ENCODE measurements at places on chromosomes 4 and X.

- no peak for DNase-seq
Measured at GRCh38 chr4:164700471-164700870, 53.5 kb upstream of the SMIM31 start.

DNA sequence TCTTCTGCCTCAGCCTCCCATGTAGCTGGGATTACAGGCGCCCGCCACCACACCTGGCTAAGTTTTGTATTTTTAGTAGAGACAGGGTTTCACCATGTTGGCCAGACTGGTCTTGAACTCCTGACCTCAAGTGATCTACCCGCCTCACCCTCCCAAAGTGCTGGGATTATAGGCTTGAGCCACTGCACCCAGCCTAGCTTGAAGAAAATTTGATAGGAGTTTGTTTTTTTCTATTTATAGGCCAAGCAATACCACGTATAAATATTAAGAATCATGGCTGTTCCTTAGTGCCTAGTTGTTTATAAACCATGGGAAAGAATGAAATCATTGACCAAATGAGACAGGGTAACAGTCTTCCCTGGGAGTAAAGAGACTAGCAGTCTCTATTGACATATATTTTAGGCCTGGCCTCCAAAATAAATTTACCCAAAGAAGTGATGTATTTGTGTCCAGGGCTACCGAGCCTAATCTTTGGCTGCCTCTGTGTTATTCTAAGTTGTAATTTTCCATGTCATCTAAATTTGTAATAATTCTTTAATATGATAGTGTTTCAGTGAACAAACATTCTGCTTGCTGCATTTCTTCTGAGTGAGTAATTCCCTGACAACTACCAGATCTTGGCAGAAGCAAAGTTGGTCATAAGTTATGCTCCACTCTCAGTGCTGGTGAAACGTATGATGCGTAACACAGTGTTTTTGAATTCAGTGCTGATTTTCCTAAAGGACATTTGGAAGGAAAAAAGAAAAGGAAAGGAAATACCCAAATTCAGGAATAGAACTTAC lies 10.3 kb downstream of the PKD2 start:
- DNase-seq: no peak

DNA sequence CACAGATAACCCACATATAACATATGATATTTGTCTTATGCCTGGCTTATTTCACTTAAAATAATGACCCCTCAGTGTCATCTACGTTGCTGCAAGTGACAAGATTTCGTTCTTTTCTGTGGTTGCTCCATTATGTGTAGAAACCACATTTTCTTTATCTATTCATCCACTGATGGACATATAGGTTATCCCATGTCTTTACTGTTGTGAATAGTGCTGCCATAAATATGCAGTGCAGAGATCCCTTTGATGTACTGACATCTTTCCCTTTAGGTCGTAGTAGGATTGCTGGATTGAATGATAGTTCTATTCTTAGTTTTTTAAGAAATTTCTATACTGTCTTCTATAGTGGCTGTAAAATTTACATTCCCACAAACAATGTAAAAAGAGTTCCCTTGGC lies 135.8 kb downstream of the TET2 start:
- no peak for DNase-seq

- DNase-seq: no peak
Measured at GRCh38 chr4:30402276-30402675, 317.9 kb upstream of the PCDH7 start.

DNA sequence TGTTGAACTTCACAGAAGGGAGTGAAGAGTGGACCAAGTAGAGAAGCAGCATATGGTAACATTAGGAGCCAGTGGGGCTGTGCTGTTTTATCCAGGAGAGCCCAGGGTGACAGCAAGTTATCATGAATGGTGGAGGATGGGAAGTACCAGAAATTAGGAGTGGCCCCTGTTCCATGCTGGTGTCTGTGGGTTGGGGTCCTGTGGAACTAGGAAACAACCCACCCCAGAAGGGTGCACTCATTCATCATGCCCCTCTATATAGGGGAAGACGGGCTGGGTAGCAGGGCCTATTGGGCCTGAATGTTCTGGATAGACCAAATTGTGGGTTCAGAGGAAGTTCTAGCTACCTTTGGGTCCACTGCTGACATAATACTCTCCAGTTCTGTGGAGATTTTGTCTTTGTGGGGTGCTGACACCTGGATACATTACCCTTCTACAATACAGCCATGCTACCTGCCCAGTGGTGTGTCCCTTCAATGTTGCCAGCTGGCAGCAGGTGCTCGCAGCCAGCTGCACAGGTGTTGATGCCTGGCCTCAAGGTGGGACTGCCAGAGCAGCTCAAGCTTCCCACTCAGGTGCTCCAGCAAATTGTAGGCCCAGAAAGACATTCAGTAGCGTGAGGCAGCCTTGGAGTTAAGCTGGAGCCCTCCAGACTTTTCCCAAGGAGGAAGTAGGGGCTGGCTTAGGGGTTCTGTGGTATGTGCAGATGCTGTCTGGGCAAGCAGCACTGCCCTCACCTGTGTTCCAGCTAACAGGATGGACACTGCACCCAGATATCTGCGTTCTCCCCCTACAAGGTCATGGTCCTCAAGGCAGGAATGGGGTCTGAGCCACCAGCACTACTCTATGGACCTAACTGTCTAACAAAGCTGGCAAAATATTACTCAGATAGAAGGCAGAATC lies 106.5 kb downstream of the NHSL2 start:
- DNase-seq: no peak

DNA sequence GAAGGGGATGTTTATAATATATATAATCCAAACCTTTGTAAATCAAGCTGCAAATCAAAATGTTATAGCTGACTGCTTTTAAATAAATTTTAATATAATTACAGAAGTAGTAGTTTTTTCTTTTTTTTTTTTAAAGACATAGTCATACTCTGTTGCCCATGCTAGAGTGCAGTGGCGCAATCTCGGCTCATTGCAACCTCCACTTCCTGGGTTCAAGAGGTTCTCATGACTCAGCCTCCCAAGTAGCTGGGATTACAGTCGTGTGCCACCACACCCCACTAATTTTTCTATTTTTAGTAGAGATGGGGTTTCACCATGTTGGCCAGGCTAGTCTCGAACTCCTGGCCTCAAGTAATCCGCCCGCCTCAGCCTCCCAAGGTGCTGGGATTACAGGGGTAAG lies 178.7 kb downstream of the FBXW7 start:
- DNase-seq: no peak

- no peak for DNase-seq
Measured at GRCh38 chr4:63728480-63729177, 680.6 kb downstream of the TECRL start.

GRCh38 chr4:76309939-76310550 lies 3.5 kb downstream of the STBD1 start:
- no peak for DNase-seq

DNA sequence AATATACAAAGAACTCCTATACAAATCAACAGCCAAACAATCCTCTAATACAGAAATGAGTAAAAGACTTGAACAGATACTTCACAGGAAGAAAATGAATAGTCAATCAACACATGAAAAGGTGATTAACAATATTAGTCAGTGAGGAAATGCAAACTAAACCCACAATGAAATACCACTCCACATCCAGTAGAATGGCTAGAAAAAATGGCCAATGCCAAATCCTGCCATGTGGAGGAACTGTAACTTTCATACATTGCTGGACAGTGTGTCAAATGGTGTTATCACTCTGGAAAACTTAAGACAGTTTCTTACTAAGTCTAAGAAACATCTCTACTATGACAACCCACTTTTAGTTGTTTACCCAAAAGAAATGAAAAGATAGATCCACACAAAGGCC lies 59.5 kb downstream of the NSG1 start:
- no peak for DNase-seq

DNA sequence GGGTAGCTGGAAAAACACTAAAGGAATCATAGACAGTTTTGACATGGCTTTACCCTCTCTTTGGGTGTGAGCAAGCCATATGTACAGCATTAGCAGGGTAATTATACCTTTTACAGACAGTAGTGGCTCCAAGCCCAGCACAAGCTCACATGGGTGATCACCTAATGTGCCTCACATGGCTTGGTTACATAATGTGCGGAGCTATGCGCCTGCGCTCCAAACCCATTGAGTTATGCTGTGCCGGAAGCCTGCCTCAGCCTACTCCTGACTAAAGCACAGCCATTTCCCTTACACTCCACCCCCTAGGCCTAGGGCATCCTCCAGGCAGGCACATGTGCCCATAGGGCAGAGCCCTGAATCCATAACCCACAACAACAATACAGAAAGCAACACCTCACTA lies 6.5 kb upstream of the TSPAN5 start:
- no peak for DNase-seq

- no peak for DNase-seq
Measured at GRCh38 chr4:24799544-24800324, 4.4 kb downstream of the SOD3 start.

GRCh38 chr4:21195682-21196081 lies 495.4 kb downstream of the PACRGL start:
- no peak for DNase-seq

GRCh38 chrX:53445977-53446376 lies 11.8 kb upstream of the HSD17B10 start:
- no peak for DNase-seq

DNA sequence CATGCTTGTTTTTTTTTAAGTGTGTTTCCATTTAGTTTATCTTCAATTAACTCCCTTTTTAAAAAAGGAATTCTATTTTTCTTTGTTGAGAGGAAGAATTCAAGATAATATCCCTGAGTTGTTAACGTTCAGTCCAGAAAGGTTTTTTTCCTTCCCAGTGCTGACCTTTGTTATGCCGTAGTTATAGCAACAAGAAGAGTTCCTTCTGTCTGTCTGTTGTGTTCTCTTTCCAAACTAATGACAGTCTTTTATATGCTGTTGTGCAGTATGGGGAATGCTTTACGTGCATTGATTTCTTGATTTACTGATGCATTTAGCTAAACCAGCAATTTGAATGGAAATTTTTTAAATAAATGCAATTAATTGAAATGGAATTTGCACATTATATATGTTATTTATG lies 6.6 kb upstream of the CXXC4 start:
- no peak for DNase-seq

- no peak for DNase-seq
Measured at GRCh38 chrX:15939737-15940136, 85.1 kb upstream of the AP1S2 start.

DNA sequence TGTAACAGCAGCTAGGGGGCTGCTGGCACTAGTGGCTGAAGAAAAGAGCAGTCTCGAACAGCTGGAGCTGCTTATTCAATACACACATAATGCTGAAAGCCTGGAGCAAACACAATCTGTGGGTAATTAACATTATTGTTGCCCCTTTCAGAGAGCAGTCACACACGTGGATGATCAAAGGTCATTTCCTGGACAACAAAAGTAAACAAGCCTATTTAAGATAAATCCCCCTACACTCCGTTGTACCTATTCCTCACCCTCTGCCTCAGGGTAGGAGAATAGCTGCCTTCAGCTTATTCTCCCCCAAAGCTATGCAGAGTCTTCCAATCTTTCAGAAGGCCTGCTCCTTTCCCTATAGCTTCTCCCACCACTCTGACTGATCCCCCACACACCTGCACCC lies 803.9 kb downstream of the C4orf33 start:
- no peak for DNase-seq

GRCh38 chrX:81263059-81263458 lies 61.2 kb downstream of the SH3BGRL start:
- no peak for DNase-seq

DNA sequence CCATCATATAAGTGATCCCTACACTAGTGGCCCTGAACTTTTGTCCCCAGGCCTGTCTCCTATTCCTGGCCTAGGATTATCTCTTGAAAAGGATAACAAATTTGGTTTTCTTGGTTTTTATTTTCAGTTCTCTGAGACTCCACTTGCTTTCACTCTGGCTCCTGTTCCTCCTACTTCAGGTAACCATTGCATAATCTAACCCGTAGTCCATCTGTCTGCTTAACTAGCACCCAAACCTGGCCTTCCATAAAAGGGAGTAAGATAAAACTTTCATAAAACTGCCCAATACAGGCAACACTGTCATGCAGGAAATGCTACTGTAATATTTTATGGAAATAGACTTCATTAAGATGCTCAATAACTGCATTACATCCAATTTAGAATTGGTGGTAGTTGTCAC lies 52.1 kb upstream of the RAP1GDS1 start:
- no peak for DNase-seq

- DNase-seq: no peak
Measured at GRCh38 chrX:104488811-104489210, 77.2 kb upstream of the IL1RAPL2 start.

- no peak for DNase-seq
Measured at GRCh38 chr4:54541426-54542118, 116.2 kb upstream of the KIT start.

DNA sequence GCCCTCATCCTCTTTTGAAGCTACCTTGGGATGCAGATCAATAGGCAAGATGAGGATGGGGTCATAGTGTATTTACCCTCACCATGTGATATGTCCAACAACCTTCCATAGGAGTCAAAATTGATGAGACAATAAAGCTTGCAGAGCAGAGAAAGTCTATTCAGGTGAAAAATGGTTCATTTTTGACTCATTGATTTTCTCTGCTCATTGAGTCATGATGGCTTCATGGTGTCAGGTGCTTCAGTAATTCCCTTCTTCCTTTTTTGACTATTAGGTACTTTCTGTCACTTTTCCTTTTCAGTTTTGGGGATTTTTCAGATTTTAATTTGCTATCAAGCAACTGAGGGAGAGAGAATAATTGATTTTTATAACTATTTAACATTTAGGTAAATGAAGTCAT lies 55.9 kb upstream of the IL2 start:
- no peak for DNase-seq

GRCh38 chr4:118296729-118297128 lies 56.1 kb downstream of the PRSS12 start:
- no peak for DNase-seq

DNA sequence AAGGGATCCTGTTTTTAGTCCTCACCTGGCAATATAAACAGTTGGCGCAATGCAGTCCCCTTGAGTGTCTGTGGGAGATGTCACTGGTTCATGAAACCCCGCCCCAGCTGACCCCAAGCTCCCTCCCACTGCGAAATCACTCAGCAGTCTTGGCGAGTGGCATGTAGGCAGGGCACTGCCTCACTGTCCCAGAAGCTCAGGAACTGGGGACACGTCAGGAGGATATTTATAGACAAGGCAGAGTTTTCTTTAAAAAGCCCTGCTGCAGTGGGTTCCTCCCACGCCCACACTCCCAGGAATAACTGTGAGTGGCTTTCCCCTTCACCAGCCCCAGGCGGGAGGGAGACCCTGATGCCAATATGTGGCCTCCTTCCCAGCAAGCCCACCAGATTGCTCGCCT lies 44.3 kb upstream of the PPP2R2C start:
- no peak for DNase-seq
